ENCODE measurements at places on chromosomes 7 and 10.

DNA sequence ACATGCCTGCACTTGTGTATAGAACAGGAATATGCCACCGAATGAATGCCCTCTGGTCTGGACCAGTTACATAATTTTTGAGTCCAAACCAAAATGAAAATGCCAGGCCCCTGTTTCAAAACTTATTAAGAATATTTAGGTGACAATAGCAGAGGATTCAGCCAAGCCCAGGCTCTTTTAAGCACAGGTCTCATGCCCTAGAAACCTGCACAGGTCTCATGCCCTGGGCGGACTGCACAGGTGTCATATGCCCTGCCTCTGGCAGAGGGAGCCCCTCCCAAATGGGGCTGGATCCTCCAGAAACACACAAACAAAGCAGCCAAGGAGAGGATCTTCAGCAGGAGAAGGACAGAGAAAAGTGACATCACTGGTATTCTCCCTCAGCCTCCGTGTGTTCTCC, 605.4 kb upstream of the NRP1 start:
- DNase-seq: peak; percentile 30

GRCh38 chr10:17510242-17510908, 56.0 kb upstream of the ST8SIA6 start:
- no peak for DNase-seq

- DNase-seq: peak; percentile 36
Measured at GRCh38 chr7:68015122-68015977, 1018.7 kb downstream of the TYW1 start.

DNA sequence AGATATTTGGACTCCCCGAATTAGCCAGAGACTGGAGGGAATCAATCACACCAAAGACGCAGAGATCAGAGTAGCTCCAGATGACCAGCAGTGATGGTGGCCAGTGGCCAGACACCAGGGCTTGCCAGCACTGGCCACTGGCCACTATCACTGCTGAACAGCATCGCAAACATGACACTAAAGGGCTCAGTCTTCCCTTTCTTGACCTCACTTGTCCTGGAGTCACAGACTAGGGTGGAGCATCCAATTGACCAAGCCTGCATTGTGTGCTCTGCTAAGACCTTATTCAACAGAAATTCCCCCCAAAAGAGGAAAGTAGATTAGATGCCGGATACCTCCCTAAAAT, 234.7 kb downstream of the CREB5 start:
- no peak for DNase-seq

- no peak for DNase-seq
Measured at GRCh38 chr7:39428221-39428620, 138.0 kb upstream of the YAE1 start.

DNA sequence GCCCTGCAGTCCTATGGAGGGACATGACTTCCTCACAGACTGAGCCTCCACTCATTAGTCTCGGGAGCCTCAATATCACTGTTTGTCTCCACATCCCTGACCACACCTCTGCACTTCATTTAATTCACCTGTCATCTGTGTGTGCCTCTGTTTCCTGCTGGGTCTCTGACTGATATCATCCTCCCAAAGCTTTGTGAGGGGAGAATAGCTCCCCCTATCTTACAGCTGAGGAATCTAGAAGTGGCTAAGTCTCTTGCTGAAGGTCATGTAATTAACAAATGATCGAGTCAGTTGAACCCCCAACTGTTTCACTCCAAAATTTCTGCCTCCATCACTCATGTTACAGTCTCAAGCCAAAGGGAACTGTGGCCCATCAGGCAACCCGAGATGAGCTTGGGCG, 5.5 kb upstream of the CPXM2 start:
- DNase-seq: no peak

DNA sequence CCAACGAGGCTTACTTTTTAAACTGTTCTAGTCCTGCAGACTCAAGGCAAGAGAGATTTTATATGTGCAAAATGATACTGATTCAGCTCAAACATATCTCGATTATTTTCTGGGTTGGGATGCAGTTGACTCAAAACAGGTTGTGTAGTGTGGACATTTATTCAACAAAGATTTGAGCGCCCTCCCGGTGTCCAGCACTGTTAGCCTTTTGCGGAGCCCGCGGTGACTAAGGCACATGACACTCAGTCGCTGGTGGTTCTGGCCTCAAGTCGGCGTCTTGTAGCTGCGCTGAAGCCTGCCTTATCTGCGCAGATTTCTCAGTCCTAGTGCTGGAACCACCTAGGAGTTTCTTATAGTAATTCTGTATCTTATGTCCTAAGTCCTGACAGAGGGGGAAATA, 938 bp upstream of the CADPS2 start:
- peak; percentile 66 for DNase-seq

DNA sequence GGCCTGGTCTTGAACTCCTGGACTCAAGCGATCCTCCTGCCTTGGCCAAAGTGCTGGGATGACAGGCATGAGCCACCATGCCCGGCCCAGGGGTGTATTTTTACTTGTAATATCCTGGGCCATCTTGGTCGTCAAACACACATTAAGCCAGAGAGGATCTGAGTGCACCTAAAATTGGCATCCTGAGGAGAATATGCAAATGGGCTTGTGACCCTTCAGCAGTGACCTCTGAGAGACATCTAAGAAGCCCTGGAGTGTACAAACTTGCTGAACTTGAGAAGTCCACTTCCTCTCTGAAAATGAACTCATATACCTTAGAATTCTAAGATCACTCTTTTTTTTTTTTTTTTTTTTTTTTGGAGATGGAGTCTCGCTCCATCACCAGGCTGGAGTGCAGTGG, 372.0 kb upstream of the C7orf33 start:
- no peak for DNase-seq

- DNase-seq: no peak
Measured at GRCh38 chr7:65379318-65379717, 5.7 kb downstream of the ZNF92 start.

DNA sequence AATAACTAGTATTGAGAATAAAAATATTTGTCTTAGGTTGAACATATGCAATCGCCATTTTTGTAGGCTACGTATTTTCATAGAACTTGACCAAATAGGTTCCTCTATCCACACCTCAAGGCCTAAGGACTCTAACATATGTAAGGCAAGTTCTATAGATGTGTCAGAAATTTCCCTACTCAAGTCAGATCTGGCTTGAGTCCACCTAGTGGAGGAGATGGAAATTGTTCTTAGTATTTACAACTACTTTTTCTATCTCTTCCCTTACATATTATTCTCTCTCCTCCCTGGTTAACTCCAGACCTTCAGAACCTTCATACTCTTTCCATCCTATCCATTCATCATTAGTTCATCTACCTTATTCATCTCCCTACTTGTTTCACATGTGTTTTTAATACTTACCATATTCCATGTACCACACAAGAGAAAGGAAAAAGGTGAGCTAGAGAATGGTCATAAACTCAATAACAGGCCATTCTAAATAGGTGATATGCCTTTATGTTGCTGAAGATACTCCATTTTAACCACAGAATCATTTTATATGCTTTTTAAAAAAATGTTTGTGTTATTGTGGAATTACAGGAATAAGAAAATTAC, 174.5 kb upstream of the HDAC9 start:
- no peak for DNase-seq

- DNase-seq: no peak
Measured at GRCh38 chr10:54799506-54799905, 1.5 kb downstream of the PCDH15 start.

DNA sequence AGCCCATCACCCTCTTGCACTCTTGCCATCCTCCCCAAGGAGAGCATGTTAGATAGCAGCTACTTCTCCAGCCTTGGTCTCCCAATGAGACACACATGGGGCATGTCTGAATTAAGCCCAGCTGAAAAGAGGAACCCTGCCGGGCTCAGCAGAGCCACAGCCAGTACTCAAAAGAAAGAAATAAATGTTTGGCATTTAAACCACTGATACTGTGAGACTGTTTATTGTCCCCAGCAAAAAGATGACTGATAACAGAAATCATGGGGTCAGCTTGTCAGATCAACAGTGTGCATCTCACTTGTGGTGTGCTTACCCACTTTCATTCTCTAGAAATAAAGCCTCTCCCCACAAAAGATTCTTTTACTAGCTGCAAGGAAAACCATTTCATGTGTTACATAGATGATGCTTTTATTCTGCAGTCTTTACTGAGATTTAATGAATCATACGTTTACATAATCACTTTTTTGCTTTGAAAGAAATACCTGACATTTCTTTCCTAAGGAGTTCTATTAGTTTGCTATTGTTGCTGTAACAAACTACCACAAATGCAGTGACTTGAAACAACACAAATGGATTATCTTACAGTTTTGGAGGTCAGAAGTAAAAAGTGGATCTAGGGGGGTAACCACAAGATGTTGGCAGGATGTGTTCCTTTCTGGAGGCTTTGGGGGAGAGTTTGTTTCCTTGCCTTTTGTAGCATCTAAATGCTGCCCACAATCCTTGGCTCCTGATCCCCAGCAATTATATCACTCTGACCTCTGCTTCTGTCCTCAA, 20.9 kb downstream of the ANKRD7 start:
- no peak for DNase-seq

DNA sequence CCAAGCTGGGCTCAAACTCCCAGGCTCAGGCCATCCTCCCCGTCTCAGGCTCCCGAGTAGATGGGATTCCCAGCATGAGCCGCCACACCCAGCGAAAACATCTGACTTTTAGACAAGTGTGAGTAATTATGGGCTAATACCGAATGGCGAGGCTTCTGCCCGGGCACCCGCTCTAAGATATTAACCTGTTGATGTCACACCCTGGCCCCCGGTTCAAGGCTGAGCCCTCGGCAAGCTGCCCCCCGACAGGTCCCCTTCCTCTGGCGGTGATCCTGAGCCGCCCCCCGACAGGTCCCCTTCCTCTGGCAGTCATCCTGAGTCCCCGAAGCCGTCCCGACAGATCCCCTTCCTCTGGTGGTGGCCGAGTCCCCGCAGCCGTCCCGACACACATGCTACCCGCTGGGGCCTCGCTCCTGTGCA, 5.2 kb downstream of the PSMG3 start:
- no peak for DNase-seq

GRCh38 chr7:137316648-137317353, 26.7 kb downstream of the PTN start:
- no peak for DNase-seq

DNA sequence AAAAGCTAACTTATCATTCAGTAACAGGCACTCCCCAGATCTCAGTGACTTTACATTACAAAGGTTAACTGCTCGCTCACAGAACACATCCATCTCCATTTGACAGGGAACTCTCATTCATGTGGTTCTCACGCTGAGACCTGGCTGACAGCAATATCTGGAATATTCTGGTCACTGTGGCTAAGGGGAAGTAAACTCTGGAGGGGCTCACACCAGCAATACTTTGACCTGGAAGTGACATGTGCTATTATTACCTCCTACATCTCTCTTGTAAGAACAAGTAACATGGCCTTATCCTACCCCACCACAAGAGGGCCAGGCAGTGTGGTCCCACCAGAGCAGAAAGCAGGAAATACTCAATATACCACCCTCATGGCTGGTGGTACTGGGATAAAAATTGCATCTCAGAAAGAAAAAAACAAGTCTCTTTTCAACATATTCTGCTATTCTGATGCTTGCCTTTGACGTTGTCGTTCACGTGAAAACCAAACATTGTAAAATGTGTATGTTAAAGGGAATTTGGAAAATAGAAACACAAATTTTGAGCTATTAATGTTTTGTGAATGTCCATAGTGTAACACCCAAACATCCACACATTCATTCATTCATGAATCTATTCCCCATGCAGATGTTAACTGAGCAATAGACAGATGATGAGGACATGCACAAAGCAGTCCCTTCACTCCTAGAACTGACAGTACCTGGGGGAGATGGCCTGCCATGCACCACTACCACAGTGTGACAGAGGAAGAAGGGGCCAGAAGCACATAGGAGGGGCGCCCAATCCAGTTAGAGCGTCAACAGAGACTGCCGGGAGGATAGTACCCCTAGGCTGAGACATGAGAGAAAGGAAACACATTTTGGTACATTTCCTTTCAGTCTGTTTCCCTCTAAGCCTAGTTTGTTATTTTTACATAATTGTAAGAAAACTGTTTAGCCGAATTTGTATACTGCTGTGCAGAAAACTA, 166.0 kb upstream of the SP4 start:
- DNase-seq: peak; percentile 71

GRCh38 chr7:26792006-26792405, 72.4 kb downstream of the SKAP2 start:
- DNase-seq: no peak

- DNase-seq: peak; percentile 12
Measured at GRCh38 chr10:71135236-71135635, 77.1 kb upstream of the UNC5B start.

DNA sequence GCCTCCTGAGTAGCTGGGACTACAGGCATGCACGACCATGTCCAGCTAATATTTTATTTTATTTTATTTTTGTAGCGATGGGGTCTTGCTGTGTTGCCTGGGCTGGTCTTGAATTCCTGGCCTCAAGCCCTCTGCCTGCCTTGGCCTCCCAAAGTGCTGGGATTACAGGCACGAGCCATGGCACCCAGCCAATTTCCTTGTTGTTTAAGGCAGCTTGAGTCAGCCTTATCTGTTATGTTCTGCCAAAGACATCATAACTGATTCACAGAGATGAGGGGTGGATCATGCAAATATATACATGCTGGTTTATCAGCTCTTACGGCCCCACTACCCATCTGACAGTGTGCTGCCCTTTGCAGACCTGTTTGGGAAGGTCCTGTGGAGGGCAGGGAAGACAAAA, 826.7 kb downstream of the TYW1 start:
- DNase-seq: no peak

- no peak for DNase-seq
Measured at GRCh38 chr10:109205929-109206585, 717.3 kb downstream of the XPNPEP1 start.

GRCh38 chr7:30548845-30549244, 44.2 kb upstream of the GGCT start:
- peak; percentile 78 for DNase-seq

- peak; percentile 6 for DNase-seq
Measured at GRCh38 chr10:47294057-47294456, 5.9 kb upstream of the GDF10 start.

DNA sequence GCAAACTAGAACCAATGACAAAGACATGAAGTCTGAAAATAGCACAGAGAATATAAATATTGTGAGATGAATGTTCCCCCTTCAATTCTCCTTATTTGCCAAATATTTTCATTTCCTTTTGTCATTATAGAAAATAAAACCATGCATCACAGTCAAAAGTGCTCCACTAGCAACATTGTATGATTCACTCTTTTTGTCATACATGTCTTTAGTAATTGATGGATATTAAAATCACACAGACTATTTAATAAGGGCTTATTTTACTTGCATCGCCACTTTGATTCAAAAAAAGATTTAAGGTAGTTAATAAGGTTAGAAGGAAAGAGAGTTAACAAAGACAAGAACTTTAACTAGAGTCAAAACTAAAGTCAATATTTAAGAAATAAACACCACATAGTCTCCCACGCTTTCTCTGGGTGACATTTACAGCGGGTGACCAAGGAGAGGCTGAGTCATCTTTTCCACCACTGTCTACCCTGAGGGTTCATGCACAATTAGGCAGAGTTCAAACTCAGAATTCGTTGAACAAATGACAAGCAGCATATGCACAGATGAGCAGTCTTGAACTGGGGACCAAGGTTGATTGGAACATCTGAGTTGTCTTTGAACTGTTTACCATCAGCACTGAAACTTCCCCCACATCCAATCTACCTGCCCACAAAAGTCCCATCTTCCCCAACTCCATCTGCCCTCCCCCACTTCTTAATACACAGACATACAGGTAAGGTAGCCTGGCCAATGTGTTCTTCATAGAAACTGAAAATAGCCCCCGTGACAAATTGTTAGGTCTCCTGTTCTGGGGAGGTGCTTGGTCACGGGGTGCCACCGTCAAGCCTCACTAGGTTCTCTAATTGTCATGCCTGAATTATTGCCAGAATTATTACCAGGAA, 42.5 kb downstream of the C7orf25 start:
- no peak for DNase-seq

Measured in H9 (cell line).